ENCODE measurements at places on chromosomes 13 and 19.

DNA sequence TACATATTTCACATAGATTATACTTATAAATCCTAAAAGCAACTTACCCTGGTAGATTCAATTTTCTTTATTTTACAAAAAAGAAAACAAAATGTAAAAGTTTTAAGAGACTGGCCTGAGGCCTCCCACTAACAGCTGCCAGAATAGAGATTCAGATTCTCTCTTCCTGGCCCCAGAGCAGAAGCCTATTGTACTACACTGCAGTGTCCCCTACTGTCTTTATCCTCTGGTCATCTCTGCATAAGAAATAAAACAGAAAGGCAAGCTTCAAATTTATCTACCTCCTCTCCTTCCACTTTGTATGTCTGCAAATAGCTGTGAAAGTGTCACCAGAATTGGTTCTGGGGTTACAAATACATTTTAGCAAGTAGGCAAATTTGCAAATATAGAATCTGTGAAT, 1004.1 kb upstream of the PCDH9 start:
- DNase-seq: no peak

DNA sequence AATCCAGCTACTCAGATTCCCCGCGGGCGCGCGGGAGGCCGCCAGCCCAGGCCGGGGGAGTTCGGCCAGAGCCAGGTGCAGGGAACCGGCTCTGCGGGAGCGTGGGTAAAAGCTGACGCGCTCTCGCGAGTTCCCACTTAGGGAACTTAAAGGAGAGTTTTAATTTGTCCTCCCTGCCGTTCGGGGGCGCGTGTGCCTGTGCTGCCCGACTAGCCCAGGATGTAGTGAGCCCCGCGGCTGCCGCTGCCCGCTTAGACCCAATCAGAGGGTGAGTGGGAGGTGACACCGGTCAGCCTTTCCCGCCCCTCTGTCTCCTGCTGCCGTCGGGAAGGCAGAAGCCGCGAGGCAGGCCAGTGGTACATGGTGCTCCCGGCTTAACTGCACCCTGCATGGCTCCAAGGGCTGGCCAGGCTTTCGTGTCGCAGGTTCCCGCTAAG, 36.0 kb upstream of the NEK3 start:
- DNase-seq: peak; percentile 92

DNA sequence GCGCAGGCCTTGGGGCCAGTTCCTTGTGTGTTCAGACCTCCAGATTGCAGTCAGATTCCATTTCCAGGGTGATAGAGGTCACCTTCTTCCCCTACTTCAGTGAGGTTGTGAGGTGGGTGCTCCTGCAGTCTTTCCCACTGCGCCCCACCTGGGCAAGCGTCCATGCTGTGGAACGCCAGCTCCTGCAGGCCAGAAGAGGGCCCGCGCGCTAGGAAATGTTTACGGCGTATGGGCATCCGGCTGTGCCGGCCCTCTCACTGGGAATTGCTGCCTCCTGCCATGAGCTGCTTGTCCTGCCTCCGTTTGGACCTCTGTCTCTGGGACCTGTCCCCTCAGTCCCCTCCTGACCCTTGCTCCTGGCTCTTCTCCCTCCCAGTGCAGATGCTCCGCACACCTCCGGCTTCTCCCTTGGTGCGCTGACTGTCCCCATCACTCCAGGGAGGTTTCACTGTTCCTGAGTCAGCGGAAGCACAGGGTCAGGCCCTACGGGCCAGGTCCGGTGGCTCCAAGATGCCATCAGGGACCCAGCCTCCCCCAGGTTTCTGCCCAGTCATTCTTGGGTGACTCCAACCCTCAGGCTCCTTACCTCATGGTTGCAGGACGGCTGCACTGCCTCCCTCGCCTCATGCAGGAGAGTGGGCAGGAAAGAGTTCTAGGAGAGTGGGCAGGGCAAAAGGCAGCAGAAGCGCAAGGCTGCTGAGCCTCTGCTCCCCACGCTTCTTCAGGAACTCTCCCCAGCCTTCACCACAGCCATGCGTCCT, 56.6 kb downstream of the SMARCA4 start:
- DNase-seq: no peak

GRCh38 chr19:47445937-47446402, 25.7 kb downstream of the SLC8A2 start:
- DNase-seq: peak; percentile 75

- no peak for DNase-seq
Measured at GRCh38 chr13:49512578-49512977, 16.8 kb downstream of the PHF11 start.

Measured in H9 (cell line).